ENCODE measurements at places on chromosomes 13 and 19.

DNA sequence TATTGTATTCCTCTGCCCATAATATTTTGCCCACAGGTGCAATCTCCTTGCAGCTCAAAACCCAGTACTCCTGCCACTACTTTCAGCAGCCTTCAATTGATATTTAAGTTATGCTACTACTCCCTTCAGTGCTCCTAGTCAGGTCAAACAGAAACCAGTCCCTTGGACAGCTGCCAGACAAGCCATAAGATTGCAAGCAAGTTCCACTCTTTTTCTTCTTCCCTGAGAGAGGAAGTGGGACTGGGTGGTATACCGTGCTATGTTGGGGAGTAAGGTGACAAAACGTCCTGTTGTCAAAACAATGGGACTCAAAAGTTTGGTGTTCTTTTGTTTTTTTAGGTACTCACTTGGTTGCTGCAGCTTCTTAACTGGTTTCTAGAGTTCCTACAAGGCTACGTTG lies 63.1 kb upstream of the FRY start:
- no peak for DNase-seq

- no peak for DNase-seq
Measured at GRCh38 chr19:2492870-2493269, 16.9 kb downstream of the GADD45B start.

DNA sequence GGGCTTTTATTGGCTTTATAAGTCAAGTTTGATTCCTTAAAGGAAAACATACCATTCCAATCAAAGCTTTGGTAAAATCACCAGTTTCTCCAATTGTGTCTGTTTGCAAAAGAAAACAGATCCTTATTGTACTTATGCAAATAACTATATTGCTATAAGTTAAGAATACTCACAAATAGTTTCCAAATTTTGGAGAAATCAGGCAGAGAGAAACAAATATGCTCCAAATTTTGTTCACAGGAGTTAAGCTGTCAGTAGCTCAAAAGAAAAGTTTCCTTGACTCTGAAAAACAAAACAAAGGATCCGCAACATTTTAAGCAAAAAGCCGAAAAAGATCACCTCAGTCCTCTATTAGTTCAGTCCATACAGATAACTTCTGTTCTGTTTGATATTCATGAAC lies 19.2 kb upstream of the IGFL4 start:
- DNase-seq: no peak

- no peak for DNase-seq
Measured at GRCh38 chr19:35963514-35963913, 27.3 kb downstream of the LRFN3 start.

- DNase-seq: no peak
Measured at GRCh38 chr13:23824371-23824770, 64.8 kb downstream of the MIPEP start.

DNA sequence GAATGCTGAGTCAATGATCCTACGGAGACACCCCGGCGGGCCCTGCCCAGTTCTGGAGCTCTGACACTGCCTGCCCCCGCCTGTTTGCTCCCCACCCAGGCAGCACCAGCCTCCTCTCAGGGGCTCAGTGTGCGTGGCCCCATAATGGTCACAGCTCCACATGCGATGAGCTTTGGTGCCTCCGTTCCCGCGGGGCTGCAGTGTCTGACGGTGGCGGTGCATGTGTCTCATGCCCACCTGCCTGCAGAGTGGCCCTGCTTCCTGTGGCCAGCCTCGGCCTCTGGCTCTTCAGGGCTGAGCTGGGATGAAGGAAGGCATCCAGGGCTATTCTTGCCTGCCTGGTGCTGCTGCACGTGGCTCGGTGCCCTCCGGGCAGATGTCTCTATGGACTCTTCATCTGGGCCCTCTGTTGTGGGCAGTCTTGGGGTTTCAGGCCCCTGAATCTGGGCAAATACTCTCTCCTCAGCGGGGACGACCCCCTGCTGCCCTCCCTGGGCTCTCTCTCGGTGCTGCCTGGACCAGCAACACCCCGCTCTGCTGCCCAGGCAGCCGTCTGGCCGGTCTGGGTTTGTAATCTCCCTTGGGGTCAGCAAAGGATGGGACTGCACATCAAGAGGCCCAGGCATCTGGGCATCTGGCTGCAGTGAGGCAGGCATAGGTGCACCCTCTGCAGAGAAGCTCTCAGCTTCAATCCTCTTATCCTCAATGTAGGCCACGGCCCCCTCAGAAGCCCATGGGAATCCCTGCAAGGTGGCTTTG lies 19.3 kb upstream of the TMEM255B start:
- DNase-seq: no peak

- DNase-seq: no peak
Measured at GRCh38 chr13:97574926-97575325, 141.0 kb downstream of the RAP2A start.

- DNase-seq: no peak
Measured at GRCh38 chr19:45640849-45641273, 1.7 kb upstream of the EML2 start.

DNA sequence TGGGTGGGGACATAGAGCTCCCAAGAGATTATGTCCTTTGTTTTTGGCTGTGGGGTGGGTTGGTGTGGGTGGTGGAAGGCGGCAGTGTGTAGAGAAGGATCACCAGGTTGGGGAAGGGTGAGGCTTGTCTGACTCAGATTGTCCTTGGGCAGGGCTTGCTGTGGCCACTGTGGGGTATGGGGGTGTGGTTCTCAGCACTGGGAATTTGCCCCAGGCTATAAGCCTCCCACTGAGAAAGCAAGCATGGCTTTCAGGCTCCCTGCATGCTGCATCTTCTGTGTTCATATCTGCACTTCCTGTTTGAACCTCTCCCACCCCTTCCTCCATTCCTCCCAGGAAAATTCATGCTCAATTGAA lies 34.9 kb downstream of the DNAJC15 start:
- no peak for DNase-seq

DNA sequence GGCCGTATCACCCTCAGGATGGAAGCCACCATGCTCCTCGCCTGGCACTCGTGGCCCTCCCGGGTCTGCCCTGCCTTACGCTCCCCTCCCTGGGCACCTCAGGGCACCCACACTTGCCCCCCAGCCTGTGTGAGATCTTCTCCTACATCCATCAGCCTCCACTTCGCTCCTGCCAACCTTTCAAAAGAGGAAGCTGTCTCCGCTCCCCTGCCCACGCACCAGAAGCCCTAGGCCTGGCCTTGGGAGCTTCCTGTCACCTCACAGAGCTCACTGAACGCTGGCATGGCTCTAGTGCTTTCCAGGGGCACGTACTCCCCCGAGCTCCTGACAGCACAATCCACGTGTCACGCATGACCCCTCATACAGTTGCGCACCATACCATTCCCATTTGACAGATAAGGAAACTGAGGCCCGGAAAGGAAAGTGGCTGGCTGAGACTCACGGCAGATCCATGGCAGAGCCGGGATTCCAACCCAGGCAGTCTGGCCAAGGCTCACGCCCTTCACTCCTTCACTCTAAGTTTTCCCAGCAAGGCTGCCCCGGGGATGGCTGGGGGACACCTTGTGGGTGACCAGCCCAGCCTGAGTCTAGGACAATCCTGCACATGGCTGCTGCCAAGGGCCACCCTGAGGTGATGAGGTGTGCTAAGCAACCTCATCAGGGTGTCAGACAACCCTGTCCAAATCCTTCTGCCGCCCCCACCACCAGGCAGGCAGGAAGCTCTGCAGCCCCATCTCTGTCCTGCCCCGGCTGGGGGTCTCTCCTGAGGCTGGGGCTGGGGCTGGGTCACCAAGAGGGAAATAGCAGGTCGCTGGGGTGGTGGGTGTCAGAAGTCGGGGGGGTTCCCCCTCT lies 19.3 kb downstream of the PPP1R12C start:
- no peak for DNase-seq

- DNase-seq: peak; percentile 60
Measured at GRCh38 chr19:35462476-35462953, 14.5 kb downstream of the FFAR2 start.

- no peak for DNase-seq
Measured at GRCh38 chr13:108915095-108915633, 285.8 kb downstream of the MYO16 start.

GRCh38 chr13:46622630-46623256 lies 69.8 kb downstream of the LRCH1 start:
- no peak for DNase-seq

- no peak for DNase-seq
Measured at GRCh38 chr13:72039126-72039525, 172.1 kb upstream of the DACH1 start.

GRCh38 chr13:113863524-113864272 lies at the start of gene GAS6:
Gene GAS6, minus strand, starts transcription at chr13:113864076. Its CDS starts 156 bp downstream, at chr13:113863920.
- DNase-seq: no peak

GRCh38 chr13:101747039-101747438 lies 294.6 kb downstream of the ITGBL1 start:
- no peak for DNase-seq

- no peak for DNase-seq
Measured at GRCh38 chr13:99296398-99296797, 10.8 kb downstream of the GPR183 start.

GRCh38 chr13:94703721-94704314 lies 8.5 kb downstream of the SOX21 start:
- no peak for DNase-seq

GRCh38 chr19:47644199-47644598 lies 35.3 kb downstream of the BICRA start:
- no peak for DNase-seq

DNA sequence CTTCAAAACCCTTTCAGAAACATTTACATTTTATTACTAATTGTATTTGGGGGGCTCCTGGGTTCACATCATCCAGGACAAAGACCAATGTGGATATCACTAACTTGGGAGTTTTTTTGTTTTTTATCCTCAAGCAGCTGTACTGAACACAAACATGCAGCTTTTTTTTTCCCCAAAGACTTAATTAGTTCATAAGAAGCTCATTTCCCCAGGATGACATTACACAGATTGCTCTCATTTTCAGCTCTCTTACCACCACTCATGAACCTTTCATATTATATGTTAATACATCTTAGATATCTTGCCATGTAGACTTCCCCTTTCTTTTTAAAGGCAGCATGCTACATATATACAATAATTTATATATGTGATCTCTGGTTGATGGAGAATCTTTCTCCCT lies 118.7 kb upstream of the MAB21L1 start:
- no peak for DNase-seq

DNA sequence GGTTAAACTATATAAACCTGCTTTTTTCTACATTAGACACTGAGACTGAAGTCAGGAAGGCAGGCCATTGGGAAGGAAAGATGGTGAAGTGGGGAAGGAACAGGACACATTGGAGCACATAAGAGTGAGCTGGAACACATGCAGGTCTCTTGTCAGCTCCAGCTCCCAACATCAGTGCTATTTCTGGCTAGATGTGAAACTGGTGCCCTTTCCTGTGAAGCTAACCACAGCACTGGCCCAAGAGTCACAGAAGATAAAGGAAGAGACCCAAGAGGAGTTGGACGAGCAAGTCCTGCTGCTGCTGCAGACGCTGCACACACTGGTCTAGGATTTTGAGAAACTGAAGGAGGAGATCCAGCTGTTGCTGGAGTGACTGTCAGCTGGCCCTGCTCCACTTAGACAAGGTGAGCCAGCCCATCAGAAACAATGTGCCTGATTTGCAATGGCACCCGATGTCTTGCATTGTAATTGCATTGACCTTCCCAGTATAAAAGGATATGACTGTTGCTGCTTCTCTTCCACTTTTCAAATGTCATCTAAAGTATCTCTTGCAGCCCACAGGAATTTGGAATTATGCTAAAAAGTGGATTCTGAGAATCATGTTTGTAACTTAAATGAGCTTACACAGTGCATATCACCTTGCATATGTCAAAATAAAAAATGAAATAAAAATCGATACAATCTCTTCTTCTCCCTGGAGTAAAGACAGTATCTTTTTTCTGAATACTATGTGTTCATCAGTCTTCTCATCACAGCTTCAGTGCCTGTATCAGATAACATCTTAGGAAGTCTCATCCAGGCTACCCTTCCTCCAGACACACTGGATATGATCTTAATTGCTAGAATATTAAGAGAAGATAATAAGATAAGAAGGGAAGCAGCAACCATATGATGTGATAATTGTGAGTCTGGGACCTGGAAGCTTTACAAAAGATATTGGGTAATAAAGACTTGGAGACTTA lies 230.7 kb upstream of the SPRY2 start:
- DNase-seq: no peak

GRCh38 chr19:13850910-13851733 lies 25.8 kb upstream of the NANOS3 start:
- no peak for DNase-seq

DNA sequence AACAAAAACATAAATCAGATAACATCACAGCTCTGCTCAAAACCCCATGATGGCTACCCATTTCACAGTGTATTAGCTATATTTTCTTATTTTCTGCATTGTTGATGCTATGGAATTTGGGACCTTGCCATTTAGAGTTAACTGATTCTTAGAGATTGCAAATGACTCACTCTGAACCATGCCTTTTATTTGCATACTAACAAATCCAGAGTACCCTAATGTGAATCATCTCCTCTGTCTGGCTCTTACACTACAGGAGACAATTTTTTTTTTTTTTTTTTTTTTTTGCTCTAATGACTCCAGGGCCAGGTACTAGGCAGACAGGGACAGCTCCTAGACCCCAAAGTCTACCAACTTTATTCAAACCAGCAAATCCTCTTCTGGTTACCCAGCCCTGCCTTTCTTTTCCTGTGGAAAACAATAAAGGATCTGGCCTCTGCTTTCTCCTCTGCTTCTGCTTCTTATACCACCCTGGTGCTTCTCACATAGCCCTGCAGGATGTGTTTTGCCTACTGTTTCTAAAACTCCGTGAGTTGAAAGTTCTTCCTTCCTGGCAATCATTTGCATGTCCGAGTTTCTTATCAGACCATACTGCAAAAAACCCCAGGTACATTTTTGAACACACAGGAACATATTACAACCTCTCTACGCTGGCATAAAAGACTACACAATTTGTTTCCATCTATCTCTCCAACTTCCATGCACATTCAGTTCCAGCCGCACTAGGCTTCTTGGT lies 10.6 kb upstream of the ZNF460 start:
- no peak for DNase-seq

DNA sequence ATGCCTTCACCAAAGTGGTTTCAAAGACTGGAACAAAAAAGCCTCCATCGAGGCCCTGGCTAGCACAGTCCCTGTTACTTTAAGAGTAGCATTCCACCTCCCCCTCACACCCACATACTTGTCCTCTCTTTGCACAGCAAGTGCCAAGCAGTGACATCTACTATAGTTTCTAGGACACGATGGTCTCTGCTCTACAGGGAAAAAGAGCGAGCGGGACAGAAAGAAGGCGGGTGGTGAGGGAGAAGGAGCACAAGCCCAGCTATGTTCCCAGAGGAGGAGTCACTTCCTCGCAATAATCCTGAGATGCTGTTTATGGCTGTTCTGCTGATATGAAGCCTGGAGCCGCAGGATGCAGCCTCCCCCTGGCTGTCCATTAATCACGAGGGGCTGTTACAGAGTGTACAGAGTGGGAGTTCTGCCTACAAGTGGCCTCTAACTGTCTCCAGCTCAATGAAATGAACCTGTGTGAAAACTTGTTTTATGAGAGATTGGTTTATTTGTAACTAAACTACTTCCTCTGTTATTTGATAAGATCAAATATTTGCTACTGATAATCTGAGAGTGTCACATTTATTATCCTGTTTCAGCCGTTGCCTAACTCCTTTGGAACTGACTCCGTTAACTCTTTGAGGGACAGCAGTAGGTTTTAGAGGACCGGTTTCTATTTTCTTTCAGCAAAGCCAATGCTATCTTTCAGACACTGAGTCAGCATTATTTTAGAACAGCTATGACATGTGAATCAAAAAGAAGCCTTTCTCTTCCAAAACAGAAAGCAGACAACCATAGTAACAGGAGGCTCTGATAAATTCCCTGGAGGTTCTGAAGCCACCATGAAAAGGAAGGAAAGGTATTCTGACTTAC lies 208.0 kb downstream of the SPRY2 start:
- DNase-seq: no peak
